ENCODE measurements at places on chromosomes 13 and 19. TPM values are rescaled to one million over a fixed set of nuclear protein-coding genes. Genes with fewer than 3 reads are reported as not detected.

GRCh38 chr13:26811581-26811980, 51.0 kb upstream of the GPR12 start:
- DNase-seq = no peak

DNA sequence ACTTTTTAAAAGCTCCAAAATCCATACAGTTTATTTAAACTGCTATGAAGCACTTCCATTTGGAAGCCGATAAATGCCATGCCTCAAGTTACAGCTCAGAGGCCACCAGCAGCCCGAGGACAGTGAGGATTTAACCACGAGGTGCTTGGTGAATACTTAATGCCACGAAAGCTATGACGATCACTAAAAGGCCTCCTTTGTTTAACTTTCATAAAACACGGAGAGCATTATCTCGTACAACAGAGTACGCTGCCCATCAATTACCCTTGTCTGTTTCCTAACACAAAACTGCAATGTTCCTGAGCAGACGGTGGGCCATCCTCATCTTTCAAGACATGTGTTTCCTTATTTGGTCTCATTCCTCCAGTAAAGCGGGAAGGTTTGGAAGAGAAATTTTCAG, 58.4 kb downstream of the PEPD start:
- DNase-seq = no peak

GRCh38 chr19:29323440-29324290, 110.7 kb upstream of the UQCRFS1 start:
- DNase-seq = no peak

DNA sequence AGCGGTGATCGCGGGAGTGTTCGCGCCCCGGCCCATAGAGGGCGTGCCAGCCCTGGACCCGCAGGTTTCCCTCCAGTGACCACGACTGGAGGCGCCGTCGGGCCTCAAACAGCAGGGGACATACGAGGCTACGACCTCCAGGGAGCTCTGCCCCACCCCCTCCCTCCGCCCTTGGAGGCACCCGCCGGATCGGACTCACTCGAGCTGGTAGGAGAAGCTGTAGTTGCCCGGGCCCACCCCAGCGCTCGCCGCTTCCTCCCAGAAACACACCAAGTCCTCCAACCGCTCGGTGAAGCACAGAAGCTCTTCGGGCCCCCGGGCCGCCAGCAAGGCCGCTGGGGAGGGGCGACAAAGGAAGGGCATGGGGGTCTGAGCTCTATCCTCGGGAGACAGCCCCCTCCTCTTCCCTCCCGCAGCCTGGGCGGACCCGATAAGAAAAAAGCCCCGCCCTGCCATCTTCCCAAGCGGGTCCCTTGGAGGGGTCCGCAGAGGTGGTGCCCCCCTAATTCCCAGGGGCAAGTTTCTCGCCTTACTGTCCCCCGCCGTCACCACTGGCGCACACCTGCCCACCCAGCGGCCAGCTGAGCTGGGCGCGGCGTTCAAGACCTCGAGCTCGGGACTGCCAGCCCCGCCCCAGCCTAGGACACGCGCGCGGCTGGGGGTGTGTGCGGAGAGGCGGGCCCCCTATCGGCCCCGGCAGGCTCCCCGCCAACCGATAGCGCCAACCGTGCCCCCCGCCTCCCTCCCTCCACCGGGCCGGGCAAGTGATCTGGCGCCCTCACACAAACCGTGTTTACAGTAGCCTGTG, 1.0 kb downstream of the EPOR start:
- peak; percentile 23 for DNase-seq

GRCh38 chr13:27313770-27314169, 43.1 kb downstream of the RASL11A start:
- DNase-seq = no peak

GRCh38 chr13:44449999-44450821, 76.6 kb downstream of the SERP2 start:
- no peak for DNase-seq

DNA sequence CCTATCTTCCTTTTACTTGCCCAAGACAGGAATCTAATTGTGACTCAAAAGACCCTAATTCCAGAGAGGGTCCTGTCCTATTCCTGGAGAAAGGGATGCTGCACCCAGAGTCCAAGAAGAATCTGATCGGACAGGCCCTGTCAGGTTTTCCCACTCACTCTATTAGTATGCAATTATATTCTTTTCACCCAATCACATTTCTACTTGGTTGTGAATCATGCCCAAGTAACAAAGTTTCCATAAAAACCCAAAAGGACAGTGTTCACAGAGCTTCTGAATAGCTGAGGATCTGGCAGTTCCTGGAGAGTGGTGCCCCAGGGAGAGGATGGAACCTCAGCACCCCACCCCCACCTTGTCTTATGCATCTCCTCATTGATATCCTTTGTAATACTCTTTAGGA, 135.3 kb upstream of the SLITRK5 start:
- DNase-seq = no peak

GRCh38 chr13:102825921-102826706, 19.7 kb upstream of the ERCC5 start:
- no peak for DNase-seq

GRCh38 chr13:76610819-76611415, 275.3 kb downstream of the KCTD12 start:
- no peak for DNase-seq

GRCh38 chr13:105798541-105798940, 736.9 kb downstream of the EFNB2 start:
- DNase-seq = no peak

- DNase-seq = no peak
Observed at GRCh38 chr13:77250975-77251374, 75.9 kb downstream of the MYCBP2 start.

- DNase-seq = no peak
Observed at GRCh38 chr13:50085063-50085462, 69.8 kb downstream of the KCNRG start.

GRCh38 chr19:47992070-47992469, at the start of gene BSPH1:
TSS of gene BSPH1 (minus strand) at chr19:47992170. CDS start at chr19:47992081, 89 bp downstream.
- no peak for DNase-seq

- no peak for DNase-seq
Observed at GRCh38 chr13:29791508-29791907, 58.9 kb downstream of the UBL3 start.

GRCh38 chr13:104954210-104954609, 1581.3 kb downstream of the EFNB2 start:
- no peak for DNase-seq

- no peak for DNase-seq
Observed at GRCh38 chr13:37997641-37998040, 128.1 kb upstream of the TRPC4 start.

ZNF845 gene
- 4.0 TPM for total RNA-seq

ZNF429 gene
- 5.9 TPM for total RNA-seq

GPR12 gene
- total RNA-seq = not detected

DPF1 gene
- 0.43 TPM for total RNA-seq

KLK12 gene
- total RNA-seq = not detected

All from activated T-cell treated with anti-CD3 and anti-CD28 coated beads, Interleukin-2, amount 50 U/mL, for 4 hours (primary cell).